H54 (cell line): ENCODE measurements at places on chromosomes 5 and 9.

- DNase-seq = no peak
Measured at GRCh38 chr9:77386187-77386586, 208.9 kb downstream of the VPS13A start.

GRCh38 chr5:143165049-143165880, 238.2 kb downstream of the NR3C1 start:
- DNase-seq = no peak

- DNase-seq = no peak
Measured at GRCh38 chr9:129556491-129557191, 64.3 kb downstream of the C9orf50 start.

DNA sequence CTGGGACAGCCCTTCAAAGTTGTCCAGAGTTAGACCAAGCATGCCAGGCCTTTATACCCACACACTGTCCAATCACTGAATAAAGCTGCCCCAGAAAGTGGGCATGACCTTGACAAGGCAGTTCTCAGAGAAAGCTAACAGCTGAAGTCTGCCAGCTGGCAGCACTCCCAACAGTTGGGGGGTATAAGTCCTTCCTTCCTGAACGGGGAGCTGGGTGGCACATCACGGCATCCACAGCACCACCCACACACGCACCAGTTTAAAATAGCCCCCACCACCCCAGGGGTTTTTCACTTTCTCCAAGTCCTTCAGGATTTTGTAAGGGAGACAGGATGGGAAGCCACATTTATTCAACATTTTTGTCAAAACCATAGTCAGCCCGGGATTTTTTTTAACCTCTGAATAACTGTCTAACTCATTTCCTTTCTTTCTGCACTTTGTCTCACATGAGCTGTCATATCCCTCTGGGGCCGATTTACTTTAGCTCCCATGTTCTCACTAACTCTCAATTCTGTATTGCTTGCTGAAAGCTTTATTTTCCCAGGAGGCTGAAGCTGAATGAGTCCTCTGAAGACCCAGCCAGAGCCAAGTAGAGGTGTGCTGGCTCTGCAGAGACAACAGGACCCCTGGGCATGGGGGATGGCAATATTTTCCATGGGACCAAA, 15.4 kb downstream of the FAM81B start:
- no peak for DNase-seq

GRCh38 chr5:129541648-129542251, 81.7 kb downstream of the ADAMTS19 start:
- peak; percentile 1 for DNase-seq

- no peak for DNase-seq
Measured at GRCh38 chr9:86354818-86355309, 654 bp upstream of the TUT7 start.

- DNase-seq = no peak
Measured at GRCh38 chr5:152397581-152397980, 7.5 kb downstream of the NMUR2 start.

DNA sequence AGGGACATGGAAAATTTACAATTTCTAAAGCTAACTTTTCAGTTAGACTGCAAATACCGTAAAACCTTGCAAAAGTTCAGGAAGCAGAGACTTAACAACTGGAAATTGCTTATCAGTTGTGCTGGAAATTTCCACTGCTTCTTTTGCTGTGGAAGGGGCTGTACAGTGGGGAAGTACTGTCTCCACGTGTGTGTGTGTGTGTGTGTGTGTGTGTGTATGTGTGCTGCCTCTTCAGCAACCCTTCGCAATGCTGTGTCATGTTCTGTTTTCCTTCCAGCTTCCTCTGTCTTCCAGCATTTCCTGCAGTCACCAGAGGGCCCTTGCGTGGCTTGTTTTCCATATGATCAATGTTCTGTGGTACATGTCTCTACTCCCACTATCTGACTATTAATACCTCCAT, 87.5 kb upstream of the RANBP3L start:
- no peak for DNase-seq

GRCh38 chr9:125240649-125240999, 519 bp downstream of the HSPA5 start:
- DNase-seq = no peak

GRCh38 chr5:17046320-17046719, 110.2 kb upstream of the MYO10 start:
- no peak for DNase-seq
